ENCODE measurements at places on chromosomes 2 and 18.

DNA sequence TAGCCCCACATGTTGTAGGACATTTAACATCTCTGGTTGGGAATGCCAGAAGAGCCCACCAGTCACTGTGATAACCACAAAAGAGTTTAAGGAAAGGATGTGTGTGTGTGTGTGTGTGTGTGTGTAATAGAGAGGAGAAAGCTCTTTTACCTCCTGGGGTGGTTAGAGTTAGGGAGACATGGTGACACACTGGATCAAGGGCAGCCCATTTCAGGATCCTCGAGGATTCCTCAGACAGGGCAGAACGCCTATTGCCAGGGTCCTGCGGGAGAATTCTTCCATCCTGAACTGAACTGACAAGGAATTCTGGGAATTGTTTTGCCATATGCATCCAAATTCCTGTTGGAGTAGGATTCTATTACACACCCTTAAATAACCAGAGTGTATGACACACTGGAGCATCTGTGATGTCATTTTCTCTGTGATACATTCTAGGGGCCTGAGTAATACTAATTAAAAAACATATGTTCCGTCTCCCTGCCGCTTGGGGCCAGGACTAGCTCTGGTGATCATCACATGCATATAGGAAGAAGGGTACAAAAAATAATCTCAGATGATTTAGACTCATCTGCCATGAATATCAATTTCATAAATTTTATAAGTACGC, 156.4 kb upstream of the MMADHC start:
- peak; percentile 84 for DNase-seq

- DNase-seq = no peak
These were observed 268.0 kb downstream of the NR4A2 start for GRCh38 chr2:156064540-156064939.

- DNase-seq = no peak
These were observed 19.2 kb downstream of the PRKCE start for GRCh38 chr2:45670646-45671045.

DNA sequence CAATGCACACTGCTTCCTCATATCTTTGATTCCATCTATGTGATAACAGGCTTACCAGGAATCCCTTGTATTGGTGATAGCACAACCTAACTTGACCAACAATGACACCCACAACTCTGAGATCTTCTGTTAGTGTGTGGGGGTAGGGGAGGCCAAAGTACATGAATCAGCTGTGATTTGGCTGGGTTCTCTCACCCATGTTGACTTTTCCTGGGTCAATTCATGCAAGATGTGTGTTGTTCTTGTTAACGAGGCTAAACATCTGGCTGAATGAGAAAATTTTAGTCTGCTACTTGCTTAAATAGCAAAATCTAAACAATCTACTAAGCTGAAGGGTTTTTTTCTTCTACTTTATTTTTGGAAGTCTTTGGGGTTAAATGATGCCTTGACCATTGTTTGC, 341.2 kb upstream of the SLC14A2 start:
- no peak for DNase-seq

DNA sequence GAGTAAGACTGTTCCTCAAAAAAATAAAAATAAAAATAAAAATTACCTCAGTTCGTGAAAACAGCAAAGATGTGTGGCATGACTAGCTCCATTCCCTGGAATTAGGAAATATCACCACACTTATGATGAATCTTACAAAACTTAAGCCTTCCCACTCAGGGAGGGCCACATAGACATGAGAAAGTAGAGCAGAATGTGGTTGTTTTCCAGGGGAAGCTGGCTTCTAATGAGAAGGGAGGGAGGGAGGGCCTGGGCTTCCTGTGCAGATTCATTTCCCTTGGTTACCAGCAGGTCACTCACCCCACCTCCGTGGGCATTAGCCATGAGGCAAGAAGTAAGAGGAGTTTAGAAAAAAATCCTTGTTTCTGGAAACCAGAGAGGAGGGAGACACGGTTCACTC, 95.9 kb upstream of the RMDN2 start:
- peak; percentile 20 for DNase-seq

GRCh38 chr2:66901344-66901743, 466.4 kb downstream of the MEIS1 start:
- no peak for DNase-seq

DNA sequence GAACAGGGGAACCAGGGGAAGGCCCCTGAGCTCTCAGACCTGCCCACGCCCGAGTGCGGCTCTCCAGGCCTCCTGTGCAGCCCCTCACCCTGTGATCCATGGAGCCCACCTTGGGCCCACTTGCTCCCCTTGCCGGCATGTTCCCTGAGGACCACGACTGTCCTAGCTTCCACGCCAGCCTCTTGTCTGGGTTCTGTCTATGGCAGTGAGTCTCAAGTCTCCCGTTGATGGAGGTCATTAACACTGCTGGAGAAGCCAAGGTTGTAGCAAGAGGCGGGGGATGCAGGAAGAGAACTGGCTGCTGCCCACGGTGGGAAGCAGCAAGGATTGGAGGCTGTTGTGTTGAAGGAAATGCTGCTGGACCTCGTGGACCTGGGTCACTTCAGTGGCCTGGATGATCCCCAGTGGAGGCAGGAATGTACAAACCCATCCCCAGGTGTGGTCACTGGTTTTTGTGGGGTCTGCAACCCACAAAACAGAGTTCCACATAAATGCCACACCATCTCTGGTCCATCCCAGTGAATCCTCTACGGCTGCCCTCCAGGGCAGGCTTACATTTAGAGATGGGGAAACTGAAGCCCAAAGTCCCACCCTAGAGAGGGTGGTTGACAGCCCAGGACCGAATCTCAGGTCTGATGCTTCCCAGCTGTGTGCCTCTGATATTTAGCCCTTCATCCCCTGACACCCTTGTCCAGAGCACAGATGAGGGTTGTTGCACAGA, 150.3 kb downstream of the NDUFA10 start:
- no peak for DNase-seq

- peak; percentile 29 for DNase-seq
These were observed at the start of gene SH3RF3 for GRCh38 chr2:109128616-109129355. TSS of gene SH3RF3 (plus strand) at chr2:109129205.

- no peak for DNase-seq
These were observed 59.2 kb downstream of the PTPRM start for GRCh38 chr18:7626175-7626921.

GRCh38 chr2:187532333-187533120, 21.7 kb downstream of the TFPI start:
- no peak for DNase-seq

DNA sequence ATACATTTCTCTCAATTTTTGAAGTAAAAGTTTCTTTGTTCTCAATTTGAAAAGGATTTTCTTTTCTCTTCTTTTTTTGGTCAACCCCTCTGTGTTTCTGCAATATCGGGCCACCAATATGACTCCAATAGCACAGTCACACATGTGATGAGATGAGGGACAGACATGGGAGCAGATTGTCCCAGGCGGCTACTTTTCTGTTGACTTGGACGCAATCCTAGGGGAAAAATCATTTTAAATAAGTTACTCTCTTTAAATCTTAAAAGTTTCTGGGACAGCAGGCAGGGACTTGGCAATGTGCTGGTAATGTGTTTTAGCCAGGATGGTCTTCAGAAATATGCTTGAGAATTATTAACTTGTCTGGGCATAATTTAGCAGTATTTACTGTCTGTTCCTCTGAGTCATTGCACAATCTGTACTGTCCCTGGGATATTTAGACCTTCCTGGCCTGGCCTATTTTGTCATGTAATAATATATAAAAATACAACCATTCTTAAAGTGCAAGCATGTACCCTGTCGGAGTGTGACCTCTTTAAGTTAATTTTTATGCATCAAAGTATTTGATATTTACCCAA, 388.5 kb upstream of the FANCL start:
- no peak for DNase-seq

GRCh38 chr2:5798084-5798483, 105.9 kb downstream of the SOX11 start:
- no peak for DNase-seq

DNA sequence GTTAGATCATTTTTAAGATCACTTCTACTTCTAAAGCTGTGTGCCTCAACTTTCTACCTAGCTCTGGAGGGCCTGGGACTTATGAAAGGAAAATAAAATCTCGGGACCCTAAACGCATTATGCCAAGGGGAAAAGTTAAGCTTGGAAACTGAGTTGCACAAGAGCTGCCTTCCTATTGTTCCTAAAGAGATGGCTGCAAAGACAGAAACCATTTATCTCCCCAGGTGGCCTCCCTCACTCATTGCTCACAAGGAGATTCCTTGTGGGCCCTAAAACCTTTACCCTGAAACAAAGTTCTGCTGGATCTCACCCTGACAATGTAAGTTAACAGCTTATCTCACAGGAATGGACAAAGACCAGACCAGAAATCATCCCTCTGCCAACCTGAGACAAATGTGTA, 26.8 kb downstream of the TUBB6 start:
- DNase-seq = no peak

DNA sequence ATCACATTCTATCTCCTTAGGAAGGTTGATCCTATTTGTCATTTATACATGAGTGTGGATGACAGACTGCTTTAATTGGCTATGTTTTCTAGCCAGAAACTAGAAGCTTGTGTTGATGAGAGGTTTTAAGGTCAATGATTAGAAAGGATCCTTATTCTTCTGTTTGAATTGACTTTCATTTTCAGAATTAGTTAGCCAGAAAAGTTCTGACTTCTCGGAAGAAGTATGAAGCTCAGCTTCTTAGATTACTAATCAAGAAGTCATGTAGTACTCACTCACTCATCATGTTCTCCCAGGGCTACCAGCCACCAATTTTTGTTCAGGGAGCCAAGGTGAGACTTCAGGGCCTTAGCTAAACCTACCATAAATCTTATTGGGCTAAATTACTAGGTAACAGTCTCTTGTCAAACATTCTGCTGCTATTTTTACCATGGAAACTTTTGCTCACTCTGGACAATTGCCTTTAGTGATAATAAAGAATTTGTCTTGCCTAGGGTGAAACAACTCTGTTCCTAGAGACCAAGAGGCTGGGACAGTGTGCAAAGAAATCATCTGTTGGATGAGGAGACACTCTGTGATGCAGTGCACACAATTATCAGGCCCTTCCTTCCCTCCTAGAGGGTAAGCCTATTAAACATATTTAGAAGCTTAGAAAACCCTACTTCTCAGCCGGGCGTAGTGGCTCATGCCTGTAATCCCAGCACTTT, 111.6 kb upstream of the DNMT3A start:
- DNase-seq = no peak

- DNase-seq = no peak
These were observed 27.3 kb upstream of the ITGB6 start for GRCh38 chr2:160227293-160227915.

Data from H4 (cell line).